ENCODE measurements at places on chromosomes 5 and 9.

GRCh38 chr9:36113999-36114398, 22.5 kb upstream of the GLIPR2 start:
- no peak for DNase-seq

GRCh38 chr9:129909851-129910250, 74.6 kb downstream of the USP20 start:
- DNase-seq = no peak

- peak; percentile 59 for DNase-seq
These were observed 100.4 kb downstream of the TTLL11 start for GRCh38 chr9:121992571-121993212.

DNA sequence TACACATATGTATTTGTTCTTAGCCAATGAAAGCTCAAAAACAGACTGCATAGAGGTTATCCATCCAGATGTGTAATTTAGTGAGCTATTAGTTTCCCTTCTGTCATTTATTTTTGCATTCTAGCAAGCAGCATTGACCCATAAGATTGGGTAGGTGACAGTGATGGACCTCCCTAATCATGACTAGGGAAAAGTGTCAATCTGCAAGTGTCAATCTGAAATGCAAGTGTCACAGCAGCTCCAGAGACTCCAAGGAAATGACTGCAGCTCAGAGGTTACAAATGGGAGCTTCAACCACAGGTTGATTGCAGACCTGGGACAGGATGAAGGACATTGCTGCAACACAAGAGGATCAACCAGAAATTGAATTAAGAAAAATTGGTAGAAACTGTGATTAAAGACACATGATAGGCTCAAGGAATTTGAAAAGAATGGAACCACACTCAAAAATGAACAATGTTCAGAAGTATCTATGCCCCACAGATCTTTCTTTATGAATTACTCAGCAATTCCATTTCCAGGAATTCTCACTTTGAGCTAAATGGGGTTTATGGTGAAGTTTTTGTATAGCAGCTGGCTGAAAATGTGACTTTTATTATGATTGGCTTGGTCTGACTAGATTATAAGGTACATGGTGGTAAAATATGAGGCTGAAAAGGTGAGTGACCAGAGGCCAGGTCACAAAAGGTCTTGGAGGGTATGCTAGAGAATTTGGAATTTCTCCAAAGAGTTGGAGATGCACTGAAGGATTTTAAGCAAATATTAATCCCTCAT, 59.6 kb upstream of the HTR4 start:
- no peak for DNase-seq

- DNase-seq = no peak
These were observed 6.1 kb upstream of the MRNIP start for GRCh38 chr5:179864686-179865085.

DNA sequence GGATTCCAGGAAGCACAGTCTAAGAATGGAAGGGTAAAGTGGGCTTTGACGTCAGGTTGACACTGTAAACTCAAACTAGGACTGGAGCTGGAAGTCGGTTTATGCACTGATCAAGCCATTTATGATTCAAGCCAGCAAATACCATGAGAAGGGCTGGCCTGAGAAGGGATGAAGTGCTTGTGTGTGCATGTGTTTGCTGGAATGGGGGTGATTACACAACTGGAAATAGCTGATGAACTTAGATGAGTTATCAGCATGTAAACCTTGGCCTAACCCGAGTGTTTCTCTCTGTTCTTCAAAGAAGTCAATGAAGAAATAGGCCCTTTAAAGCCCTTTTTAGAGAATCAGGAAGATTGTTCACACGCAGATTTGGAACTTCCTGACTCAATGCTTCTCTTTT, 287.6 kb downstream of the RFX3 start:
- no peak for DNase-seq

- no peak for DNase-seq
These were observed 390.0 kb upstream of the PCSK5 start for GRCh38 chr9:75500479-75500878.

DNA sequence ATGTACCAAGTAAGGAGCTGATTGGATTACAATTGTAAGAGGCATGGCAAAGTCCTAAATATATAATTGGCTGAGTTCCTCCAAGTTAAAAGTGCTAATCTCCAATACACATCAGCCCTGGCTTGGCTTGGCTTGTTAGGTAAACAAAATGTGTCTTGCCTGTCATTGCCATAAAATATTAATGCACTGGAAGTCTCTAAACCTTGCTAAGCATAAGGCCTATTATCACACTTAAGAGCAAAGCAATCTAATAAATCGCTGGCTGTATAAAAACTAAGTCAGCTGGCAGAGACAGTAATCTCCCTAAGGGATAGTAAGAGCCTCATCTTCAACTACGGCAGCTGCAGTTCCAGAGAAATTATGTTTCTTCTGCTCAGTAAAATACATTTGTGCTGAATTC, 418.6 kb upstream of the GRAMD2B start:
- no peak for DNase-seq

- DNase-seq = no peak
These were observed 170.8 kb downstream of the SGCD start for GRCh38 chr5:156497804-156498208.

DNA sequence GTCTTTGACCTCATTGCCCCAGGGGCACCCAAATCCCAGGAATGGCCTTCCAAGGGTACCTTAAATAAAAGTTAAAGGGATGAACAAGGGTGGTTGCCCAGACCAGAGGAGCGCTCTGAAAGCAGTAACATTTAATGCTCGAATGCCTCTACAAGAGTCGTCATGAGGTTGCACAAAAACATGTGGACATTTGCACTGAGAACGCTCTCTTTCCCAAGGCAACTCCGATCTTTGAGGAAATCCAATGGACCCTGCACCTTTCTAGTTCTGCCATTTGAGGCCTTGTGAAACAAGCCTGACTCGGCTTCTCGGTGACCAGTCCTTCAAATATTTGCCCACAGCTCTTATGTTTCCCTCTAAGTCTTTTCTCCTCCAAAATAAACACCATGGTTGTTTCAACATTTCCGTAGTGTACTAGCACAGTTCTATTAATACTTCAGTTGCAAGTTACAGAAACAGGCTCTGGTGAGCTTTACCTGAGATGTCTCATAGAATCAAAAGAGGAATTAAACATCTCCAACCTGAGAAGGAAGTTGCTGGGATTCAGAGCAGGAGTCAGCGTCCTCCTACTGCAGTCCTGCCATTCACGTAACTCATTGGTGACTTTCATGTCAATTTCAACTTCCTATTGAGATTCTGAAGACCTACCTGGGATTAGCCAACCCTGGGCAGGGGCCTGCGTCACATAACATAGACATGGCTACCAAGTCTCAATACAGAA, 168.8 kb upstream of the RAI14 start:
- no peak for DNase-seq

GRCh38 chr5:33753704-33754103, 138.1 kb downstream of the ADAMTS12 start:
- no peak for DNase-seq

DNA sequence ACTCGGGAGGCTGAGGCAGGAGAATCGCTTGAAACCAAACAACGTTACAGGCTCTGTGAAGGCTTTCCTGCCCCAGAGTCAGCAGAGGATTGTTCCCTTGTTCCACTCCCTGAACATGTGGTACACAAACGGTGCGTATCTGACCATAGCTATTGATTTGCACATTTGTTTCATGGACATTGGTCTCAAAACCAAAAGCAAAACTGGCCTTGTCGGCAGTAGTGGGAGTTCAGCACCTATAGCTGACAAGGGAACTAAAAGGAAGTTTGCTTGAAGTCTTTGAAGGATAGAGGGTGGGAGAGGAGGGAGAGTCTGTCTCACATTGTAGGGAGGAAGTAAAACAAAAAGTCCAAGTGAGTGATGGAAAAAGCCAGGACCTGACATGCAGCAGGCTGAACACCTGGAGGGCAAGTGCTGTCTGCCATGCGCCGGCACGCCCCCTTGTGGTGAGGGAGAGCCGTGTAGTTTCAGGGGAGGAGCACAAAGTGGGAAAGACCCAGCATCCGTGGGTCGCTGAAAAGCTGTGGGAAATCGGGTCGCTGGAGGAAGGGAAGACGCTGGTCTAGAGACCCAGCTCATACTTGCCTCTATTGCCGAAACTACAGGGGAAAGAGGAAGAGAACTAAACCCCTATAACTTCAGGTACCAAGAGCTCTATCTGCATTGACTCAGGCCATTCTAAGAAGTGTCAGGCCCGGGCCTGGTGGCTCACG, 58.0 kb downstream of the RAD23B start:
- peak; percentile 77 for DNase-seq

- no peak for DNase-seq
These were observed 6.2 kb upstream of the CPEB4 start for GRCh38 chr5:173881811-173882575.

DNA sequence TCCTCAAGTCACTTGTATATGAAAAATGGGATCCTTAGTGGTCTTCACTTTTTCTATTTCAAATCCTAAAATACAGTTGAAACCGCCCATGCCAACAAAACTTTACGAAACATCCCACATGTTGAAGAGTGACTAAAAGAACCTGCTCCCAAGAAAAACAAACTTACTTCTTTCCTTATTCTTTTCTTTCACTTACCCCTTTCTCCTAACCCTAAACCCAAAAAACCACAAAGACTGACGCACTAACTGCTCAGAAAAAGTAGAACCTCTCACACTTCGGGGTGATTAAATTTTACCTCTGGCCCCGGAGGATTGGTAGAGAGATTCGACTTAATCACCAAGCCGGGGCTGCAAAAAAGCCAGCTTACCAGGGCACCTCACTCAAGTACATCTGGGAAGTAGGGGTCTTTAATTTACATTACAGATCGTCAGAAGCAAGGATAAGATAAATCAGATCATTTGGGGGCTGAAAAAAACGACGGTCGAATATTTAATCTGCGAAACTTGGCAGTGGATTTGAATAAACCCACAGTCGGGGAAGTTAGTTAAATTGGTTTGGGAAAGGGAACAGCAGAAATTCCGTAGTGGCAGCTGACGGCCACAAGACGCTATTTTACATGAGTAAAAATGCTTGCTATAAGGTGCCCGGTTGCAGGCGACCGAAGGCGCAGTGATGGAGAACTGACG, 1.3 kb downstream of the CDO1 start:
- DNase-seq = no peak

GRCh38 chr5:33319151-33319550, 121.6 kb upstream of the TARS1 start:
- DNase-seq = no peak

- DNase-seq = no peak
These were observed 162.3 kb upstream of the PPP2R2B start for GRCh38 chr5:147040856-147041255.

DNA sequence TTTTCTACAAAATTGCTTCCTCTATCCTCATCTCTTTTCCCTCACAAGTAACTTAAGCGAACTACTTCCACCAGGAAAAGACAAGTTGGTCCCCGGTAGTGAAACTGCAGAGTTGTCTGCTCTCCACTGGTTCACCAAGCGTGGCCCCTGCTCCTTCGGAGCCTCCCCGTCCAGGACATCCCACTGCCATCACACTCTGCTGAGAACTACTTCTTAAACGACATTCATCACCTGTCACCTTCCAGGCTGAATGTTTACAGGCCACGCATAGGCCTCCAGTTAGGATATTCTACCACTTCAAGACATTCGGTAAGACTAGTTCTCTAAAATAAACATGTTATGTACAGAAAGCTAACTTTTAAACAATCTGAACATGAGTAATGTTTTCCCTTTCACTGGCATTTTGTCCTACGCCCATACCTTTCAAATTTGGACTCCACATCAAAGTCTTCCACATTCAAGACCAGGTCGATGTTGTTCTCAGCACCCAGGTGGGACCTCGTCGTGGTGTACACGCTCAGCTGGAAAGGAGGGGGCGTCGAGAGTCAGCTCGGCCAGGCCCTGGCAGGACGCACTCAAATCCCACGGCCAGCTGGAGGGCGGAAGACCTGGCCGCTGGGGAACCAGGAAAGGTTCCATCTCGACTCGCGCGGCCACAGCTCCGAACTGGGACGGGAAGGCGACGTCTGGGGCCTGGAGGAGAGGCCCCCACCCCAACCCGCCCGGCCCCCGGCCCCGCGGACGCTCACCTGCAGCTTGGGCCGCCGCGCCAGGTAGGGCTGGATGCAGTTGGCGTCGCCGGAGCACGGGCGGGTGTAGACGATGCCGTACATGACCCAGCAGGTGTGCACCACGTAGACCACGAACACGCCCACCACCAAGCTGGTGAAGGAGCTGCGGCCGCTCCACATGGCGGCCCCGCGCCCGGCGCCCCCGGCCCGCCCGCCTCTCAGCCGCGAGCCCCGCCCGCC, 683 bp downstream of the CLPTM1L start:
- no peak for DNase-seq

DNA sequence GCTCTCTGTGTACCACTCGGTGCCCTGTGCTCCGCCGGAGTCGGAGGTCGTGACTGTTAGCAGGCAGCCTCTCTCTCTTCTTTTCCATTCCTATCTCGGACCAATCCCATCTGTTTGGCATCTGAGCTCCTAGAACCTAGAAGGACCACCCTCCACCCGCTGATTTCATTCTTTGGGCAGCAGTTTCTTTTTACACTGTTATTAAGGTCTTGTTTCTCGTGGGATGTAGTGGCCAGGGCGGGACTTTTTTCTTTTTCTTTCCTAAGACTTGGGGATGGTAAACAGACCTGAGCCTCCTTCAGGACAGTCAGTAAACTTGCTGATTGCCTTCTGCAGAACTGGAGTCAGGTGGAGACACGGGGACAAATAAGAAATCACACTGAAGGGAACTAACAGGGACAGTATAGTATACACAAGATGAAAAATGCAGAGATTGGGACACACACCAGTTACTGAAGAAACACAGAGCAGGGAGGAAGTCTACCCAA, 500 bp downstream of the URM1 start:
- no peak for DNase-seq

DNA sequence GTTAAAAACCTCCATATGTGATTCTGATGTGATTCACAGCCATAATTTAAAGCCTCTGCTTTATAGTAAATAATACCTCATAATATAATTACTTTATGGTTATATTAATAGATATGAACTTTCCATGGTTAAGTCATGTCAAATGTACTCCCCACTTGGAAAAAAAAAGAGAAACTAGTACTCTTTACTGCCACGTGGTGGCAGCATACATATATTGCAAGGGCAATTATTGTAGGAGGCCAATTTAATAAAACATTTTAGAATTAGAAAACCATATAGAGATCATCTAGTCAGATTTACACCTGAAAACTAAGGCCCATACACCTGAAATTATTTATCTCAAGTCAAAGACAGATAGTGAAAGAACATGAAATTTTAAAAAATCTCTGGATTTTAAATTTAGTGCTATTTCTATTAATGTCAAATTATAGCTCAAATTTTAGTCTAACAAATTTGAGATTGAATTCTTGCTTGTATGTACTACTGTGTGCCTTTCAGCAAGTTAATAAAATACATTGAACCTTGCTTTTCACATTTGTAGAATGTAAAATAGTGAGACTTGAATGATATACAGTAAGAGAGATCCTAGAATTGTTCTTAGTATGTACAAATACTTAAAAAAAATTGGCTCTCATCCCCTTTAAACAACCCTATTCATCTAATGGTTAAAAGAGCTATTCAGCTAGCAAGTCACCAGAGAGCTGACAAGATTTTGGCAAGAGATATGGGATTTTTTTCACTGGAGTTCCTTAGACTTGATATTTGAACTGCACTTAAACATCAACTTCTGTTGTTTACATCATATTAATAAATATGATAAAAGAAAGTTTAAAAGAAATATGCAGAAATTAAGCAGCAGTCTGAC, 603.8 kb downstream of the TLE4 start:
- DNase-seq = peak; percentile 13

All from CD4-positive, alpha-beta T cell treated with Interleukin-12 subunit alpha and Interleukin-12 subunit beta, for 1 hour (primary cell).